ENCODE measurements at places on chromosomes 11 and 22.

DNA sequence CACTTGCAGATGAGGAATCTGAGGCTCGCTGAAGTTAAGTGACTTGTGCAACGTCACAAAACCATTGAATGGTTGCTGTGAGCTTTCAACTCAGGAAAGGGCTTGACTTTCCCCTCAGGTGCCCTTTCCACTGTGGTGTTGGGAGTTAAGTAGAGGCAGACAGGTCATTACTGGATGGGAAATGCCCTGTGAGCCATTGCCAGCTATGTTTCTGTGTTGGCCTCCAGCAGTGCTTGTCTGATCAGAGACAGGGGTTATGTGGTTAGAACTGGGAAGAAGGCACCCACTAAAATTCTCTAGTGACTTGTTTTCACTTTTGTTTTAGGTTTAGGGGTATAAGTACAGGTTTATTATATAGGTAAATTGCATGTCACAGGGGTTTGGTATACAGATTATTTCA, 96.6 kb downstream of the FDX1 start:
- DNase-seq, result peak; percentile 7

DNA sequence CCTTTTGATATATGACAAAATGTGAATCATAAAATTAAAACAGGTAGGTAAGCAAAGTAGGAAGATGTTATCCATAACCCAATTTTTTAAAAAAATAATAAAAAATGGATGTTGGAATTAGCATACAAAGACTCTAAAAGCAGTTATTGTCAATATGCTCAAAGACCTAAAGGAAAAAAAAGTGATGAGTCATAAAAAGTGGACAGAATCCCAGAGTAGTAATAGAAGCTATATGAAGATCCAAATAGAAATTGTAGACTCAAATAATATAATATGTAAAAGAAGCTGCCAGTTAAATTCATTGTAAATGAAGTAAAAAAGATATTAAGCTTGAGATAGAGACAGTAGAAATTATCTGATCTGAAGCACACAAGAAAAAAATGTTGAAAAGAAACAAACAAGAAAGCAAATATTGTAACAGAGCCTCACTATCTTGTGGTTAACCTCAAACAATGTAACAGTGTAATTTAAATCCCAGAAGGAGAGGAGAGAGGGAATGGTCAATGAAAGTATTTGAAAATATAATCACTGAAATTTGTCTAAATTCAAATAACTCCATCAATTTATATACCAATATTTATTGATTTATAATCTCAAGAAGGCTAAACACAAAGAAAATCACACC, 773.4 kb upstream of the RAG2 start:
- no peak for DNase-seq

- DNase-seq, result no peak
Observed at GRCh38 chr11:61828379-61828628, 204 bp downstream of the FADS2 start.

- no peak for DNase-seq
Observed at GRCh38 chr11:8531982-8532381, 62.0 kb downstream of the STK33 start.

DNA sequence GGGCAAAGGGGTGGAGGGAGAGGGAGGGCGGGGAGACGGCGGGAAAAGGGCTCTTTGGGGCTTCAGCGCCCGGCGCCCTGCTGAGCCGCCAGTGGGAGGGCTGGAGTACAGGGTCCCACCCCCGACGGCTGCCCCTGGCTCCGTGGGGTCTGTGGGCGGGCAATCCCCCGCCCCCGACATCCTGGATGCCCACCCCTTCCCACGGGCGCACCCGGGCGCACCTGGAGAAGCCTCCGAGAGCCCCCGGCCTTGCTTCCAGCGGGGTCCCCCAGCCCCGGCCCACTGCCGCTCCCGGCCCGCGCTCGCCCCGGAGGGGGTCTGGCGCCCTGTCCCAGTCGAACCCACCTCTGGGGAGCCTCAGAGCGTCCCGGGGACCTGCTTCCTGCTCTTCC, 394 bp downstream of the CHRM4 start:
- no peak for DNase-seq

Measured in activated CD4-positive, alpha-beta T cell treated with anti-CD3 and anti-CD28 coated beads, Interleukin-2, amount 10 ng/mL, durations not matched to agents 7 days and 5 days (primary cell).